Naive B cell (primary cell): ENCODE measurements at places on chromosomes 7 and 10.

DNA sequence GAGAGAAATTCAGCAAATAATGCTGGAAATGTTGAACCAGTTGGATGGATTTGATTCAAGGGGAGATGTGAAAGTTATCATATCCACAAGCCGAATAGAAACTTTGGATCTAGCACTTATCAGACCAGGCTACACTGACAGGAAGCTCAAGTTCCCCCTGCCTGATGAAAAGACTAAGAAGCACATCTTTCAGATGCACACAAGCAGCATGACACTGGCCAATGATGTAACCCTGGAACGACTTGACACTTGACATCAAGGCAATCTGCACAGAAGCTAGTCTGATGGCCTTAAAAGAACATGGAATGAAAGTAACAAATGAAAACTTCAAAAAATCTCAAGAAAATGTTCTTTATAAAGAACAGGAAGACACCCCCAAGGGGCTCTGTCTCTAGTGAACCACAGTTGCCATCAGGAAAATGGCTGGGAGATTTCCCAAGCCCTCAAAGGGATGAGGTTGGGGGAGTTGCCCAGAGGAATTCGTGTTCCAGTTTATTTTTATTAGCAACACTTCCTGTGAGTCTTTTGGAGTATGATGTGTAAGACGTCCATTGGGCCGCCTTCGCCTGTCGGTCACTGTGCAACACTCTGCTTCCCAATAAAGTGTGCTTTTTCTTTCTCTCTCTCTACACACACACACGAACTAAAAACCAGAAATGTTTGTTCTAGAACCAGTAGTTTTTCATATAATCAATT is 200.0 kb downstream of the HIBADH start:
- no peak for DNase-seq

DNA sequence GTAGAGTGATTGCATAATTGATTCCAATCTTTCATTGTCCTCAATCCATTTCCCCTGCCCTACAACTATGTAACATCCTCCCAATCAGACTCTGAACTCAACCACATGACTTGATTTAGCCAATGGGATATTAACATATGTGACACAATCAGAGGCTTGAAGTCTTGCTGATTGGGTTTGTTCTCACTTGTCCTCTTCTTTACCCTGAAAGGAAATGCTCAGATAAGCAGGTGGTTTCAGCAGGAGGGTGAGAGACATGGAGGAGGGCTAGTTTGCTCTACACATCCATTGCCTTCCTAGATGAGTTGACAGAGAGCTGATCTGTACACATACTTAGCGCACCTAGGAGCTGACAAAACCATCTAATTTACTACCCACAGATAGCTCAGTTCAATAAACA is 669.4 kb downstream of the NRG3 start:
- no peak for DNase-seq

DNA sequence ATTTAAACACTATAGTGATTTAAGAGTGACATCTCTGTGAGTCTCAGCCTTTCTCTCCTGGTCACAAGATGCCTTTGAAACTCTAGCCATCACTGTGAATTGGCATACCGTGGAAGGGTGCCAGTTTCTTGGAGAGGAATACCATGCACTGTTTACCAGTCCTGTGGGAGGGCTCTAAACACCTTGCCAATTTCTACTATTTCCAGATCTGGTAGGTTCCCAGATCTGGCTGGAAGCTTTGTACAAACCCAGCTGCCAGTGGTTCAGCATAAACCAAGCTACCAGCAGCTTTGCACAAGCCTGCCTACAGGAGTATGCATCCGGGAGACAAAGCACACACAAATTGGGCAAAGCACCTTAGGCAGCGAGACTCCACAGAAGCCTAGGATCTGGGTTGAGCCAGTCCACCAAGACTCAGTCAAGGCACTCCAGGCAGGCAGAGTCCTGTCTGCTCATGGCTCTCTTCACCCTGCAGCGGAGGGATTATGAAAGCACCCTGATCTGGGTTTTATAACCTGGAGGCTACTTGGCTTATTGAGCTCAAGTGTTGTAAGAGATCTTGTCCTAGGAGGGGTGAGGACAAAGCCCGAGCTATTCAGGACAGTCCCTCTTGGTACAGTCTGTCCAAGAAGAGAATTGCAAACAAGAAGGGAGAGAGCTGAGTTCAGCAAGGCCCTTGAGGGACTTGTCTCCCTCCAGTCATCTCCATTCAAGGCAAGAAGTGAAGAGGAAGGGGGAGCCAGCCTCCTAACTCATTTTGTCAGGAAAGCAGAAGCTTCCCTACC is 23.6 kb downstream of the MCM10 start:
- no peak for DNase-seq

GRCh38 chr10:89684604-89685003 is 16.8 kb upstream of the KIF20B start:
- no peak for DNase-seq

- DNase-seq: no peak
Measured at GRCh38 chr10:58212622-58213021, 55.1 kb downstream of the IPMK start.

DNA sequence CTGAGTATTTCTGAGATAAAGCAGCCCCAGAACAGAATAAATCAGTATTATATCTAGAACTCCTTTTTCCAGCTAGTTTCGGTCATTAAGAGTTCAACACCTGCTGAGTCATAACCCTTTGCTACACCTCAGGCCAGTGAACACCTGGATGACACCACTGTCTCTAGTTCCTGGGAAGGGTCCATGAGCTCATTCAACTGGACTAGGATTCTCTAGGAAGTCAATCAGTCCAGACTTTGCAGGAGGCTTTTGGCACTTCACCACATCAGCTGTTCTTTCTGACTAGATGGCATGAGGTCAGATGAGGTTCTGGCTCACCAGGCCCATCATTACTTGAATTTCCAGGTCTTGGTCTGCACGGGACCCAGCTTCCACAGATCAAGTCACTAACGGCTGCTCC is 11.7 kb downstream of the SLC39A12 start:
- no peak for DNase-seq
